AG04449 (cell line): ENCODE measurements at places on chromosomes 1 and 21.

GRCh38 chr1:194279975-194280374, 1093.6 kb upstream of the B3GALT2 start:
- no peak for DNase-seq

DNA sequence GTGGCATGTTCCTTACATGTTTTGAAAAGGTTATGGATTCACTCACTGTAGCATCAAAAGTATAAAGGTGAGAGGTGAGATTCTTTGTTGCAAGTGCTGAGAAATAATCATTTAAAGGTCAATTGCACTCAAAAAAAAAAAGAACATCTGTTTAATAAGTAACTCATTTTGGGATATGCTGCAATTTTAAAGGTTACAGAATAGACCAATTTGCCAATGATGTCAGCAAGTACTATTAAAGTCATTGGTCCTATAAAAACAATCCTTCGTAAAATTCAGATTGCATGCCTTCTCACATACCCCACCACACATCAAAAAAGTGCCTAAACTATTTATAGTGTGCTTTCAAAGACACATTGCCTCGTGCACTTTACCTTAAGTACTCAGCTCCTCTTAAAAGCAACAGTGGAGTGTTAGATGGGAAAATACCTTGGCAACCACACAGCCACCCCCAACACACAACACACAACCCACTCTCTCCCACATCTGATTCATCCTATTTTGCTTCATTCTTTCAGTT, 218.2 kb upstream of the ADGRL2 start:
- DNase-seq, result no peak

GRCh38 chr1:44857446-44857845, 14.4 kb upstream of the PTCH2 start:
- DNase-seq, result no peak

- no peak for DNase-seq
These were observed 5.7 kb upstream of the PEF1 start for GRCh38 chr1:31650161-31651088.

DNA sequence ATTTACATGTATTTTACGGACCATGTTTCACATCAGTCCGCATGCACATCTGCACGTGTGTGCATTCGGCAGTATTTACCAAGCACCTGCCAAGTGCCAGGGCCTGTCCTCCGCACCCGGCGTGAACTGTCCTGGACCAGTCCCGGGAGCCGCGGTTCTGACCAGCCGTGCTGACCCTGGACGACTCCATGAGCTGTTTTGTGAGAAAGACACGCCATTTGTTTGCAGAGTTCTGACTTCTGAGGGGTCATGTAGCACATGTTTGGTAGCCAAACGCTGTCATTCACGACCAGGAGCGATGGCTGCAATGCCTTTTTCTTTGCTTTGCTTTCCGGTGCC, 3.3 kb upstream of the OLIG2 start:
- DNase-seq, result no peak

DNA sequence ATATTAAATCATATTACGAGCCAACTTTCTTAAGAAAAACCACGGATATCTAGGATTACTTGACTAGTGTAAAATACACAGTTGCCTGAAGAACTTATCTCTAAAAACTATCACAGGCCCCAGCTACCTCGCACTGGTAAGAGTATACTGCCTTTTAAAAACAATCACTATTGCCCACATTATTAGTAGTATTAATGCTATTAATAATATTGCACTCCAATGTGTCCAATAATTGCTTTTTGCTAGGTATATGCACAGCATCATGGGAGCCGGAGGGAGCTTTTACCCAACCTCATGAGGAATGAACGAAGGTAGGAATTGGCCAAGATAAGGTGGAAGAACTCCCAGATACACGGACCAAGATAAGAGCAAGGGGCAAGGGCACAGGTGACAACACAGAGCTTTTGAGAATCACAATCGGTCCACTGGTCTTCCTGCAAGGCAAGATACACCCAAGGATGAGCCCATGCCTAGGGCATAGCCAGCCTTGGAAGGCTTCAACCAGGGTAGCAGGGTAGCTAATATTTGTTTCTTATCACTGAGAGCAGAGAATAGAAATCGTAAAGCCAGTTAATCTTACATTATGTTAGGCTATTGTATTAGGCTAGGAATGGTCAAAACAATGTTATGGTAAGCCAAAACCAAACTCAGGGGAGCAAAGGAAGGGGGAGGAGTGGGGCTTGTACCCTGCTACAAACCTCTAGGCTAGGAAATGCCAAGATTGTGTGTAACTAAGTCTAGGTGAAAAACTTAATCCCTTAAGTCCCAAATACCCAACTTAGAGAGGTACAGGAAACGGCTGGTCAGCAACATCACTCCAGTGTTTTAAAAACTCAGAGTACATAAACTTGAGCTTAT, 9.4 kb downstream of the GLUL start:
- no peak for DNase-seq

GRCh38 chr1:119554183-119554582, 47.2 kb downstream of the HSD3B1 start:
- DNase-seq, result peak; percentile 56

- no peak for DNase-seq
These were observed 30.7 kb downstream of the TUFT1 start for GRCh38 chr1:151570819-151571218.

- DNase-seq, result no peak
These were observed 60.7 kb downstream of the ZNF697 start for GRCh38 chr1:119587341-119587740.

GRCh38 chr1:53591924-53592323, 132.7 kb downstream of the DMRTB1 start:
- DNase-seq, result no peak

DNA sequence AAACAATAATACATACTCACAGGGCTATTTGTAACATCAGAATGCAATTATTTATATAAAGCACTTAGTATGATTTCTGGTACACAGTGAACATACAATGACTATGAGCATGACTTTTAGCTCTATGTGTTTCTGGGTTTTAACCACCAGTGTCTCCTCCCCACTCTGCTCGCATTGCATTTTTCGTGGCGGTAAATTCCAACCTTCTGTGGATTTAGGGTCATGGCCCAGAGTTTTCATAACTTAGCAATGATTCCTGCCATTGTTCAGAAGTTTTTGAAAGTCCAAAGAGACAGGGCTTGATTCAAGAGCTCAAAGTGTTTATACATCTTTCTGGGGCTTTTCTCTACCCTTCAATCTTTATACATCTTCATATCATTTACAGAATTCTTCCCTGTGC, 191.3 kb downstream of the BACH1 start:
- DNase-seq, result no peak

DNA sequence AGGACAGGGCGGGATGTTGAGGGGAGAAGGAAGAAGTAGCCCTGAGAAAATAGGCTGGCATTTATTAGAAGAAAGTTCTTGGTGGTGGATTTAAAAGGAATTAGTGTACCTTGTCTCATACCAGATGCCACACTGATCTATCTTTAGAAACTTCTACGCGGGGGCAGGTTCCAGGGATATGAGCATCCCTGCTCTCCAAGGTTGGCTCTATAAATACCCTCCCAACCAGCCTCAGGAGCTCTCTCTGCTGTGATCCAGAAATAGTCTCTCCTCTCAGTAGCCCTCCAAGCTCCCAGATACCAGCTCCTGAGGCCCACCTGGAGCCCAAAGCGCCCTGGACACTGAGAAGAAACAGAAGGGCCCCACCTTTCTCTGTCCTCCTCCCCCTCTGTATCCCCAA, 128.3 kb upstream of the TNR start:
- DNase-seq, result no peak

DNA sequence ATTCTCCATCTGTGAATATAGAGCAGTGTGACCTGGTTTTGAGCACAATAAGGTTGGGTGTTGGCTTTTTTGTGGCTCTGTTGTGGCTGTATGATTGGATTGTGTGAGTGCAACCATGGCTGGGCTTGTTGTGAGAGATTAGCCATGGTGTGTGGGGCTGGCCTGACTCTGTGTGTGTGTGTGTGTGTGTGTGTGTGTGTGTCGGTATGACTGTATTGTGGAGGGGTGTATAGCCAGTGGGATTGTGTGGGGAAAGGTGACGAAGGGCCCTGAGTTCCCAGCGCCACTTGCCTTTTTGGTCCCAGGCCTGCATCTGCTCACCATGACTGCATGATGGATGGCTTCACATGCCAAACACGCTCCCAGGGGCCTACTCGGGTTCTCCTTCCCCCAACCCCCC, 5.9 kb upstream of the SLC6A9 start:
- no peak for DNase-seq

- no peak for DNase-seq
These were observed 13.0 kb upstream of the F3 start for GRCh38 chr1:94554580-94554979.

DNA sequence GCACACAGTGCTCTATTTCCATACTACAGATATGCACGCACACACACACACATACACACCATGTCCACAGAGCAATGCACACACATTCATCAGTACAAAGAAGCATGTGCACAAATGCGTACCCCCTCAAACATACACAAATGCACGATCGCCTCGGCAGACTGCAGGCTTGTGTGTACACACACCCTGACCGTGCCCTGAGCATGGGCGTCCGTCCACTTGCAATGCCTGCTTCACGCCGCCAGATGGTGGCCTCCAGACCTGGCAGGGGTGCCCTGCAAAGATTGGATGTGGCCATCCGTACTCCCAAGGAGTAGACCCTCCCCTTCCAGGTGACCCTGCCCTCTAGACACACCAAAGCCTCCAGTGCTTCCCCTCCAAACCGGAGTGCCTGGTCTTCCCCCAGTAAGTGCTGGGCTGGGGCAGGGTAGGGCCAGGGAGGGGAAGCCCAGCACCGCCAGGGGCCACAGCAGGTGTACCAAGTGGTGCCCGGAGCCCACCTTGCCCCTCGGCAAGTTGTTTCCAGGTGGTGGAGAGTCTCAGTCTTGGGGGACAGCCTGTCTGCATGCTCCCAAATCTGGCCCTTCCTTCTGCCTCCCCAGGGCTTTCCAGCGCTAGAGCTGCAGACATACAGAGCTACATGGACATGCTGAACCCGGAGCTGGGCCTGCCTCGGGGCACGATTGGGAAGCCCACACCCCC, 20.6 kb downstream of the ESPN start:
- DNase-seq, result no peak

DNA sequence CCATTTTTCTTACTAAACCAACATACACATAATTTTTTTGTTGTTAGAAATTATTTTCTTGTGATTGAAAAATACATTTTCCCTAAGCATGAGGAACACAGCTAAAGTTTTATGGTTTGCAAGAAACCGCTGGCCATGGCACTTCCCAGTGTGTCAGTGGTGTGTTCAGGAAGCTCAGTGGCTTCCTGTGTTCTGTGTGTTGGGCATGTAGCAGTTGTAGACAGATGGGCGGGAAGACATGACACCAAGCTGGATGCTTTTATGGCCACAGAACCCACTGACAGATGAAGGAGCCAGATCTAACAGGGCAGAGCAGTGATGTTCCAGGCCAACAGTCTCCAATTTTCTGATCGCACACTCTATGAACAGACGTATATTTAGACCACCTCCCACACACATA, 119.8 kb downstream of the GALNT2 start:
- no peak for DNase-seq

- peak; percentile 69 for DNase-seq
These were observed 61.8 kb downstream of the ITPKB start for GRCh38 chr1:226677027-226678020.

GRCh38 chr1:15639262-15639661, 22.0 kb downstream of the DDI2 start:
- no peak for DNase-seq

DNA sequence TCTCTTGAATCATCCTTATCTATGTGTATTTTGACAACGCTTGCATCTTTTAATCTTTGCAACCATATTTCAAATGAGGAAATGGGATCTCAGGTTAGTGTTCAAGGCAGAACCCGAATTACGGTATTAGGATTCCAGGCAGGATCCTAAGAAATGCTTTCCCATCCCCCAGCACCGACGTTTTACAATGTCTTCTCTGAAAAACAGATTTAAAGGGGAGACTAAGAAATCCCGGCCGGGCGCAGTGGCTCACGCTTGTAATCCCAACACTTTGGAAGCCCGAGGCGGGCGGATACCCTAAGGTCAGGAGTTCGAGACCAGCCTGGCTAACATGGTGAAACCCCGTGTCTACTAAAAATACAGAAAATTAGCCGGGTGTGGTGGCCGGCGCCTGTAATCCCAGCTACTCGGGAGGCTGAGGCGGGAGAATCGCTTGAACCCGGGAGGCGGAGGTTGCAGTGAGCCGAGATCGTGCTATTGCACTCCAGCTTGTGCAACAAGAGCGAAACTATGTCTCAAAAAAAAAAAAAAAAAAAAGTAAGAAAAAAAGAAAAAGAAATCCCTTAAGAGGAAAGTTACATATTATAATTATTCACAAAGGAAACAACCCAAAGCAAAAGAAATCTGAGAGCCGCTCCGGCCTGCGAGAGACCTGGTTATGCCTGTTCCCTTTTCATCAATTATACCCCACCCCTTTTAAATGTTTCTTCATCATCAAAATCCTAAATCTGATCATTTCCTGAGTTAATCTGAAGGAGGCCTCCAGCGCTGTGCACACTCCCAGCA, 801 bp upstream of the GORAB start:
- DNase-seq, result no peak

DNA sequence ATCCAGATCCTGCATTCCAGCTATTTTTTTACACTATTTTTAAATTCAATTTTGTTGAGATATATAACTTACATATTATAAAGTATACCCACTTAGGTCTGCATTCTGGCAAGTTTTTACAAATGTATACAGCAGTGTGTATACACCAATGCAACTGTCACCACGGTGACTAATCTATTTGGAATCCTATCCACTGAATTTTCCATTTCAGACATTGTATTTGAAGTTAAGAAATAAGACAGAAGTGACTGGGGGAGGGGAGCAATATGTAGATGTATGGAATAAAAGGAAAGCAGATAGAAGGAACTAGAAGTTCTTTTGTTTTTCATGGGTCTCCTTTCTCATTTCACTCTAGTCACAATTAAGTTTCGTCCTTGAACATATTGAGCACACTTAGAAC, 431.5 kb upstream of the CHRM3 start:
- no peak for DNase-seq

GRCh38 chr1:47940779-47941178, 56.4 kb downstream of the TRABD2B start:
- no peak for DNase-seq

- no peak for DNase-seq
These were observed 7.5 kb downstream of the NCDN start for GRCh38 chr1:35564884-35565741.

DNA sequence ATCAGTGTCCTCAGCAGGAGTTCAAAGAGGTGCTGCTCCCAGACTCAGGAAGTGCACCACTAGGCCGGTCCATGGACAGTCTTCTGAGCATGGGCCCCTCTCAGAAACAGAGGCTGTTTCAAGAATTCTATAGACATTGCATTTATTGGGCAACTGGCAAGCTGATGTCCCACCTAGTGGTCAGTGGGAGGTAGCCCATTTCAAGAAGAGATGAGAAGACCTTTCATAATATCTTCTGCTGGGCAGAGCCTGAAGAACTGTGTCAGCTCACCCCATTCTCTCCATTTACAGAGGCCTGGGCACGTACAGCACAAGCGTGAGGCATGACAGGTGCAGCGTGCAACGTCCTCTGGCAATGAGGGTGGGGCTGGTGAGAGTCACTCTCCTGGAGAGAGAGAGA, 216.0 kb downstream of the DYRK1A start:
- peak; percentile 17 for DNase-seq

DNA sequence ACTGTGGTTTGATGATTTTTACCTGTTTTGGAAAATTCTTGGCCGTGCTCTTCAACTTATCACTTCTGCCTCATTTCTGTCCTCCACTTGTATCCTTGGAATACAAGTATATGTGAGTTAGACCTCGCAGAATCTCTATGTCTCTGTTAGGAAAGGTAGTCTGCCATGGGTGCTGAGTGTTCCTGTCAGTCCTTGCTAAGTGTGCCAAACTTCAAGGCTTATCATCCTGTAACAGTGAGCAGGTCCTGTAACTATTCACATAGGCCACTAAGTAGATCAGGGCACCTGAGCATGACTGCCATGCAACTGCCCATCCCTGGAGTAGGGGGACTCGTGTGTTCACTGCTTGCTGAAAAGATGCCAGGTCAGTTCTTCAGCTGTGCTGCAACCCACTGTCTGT, 24.2 kb upstream of the BMP8B start:
- no peak for DNase-seq
